ENCODE measurements at places on chromosomes 2 and 18.

DNA sequence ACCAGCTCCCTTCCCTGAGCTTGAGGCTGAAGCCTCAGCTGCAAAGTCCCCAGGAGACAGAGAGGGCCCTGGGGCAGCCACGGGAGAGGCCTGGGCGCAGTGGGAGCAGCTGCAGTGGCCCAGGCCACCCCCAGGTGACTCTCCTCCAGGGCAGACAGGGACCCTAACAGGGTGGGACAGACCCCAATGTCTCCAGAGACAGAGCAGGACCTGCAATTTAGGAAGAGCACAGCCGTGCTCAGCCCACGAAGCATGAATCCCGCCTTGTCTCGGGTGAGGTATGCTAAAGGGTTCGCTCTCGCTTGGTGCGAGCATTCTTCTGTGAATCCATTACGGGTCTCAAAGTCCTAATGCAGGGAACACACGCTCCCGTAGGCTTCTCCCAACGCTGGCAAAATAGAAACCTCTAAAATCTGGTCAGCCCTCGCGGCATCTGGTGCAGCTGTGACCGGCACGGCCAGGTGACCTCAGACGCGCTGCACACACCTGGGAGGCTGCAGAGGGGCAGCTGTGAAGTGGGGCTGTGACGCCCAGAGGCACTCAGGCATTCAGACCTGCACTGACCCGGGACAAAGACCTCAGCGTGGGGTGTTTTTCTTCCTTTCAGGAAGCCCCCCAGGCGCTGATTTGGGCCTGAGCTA, 12.6 kb downstream of the MBP start:
- no peak for DNase-seq

DNA sequence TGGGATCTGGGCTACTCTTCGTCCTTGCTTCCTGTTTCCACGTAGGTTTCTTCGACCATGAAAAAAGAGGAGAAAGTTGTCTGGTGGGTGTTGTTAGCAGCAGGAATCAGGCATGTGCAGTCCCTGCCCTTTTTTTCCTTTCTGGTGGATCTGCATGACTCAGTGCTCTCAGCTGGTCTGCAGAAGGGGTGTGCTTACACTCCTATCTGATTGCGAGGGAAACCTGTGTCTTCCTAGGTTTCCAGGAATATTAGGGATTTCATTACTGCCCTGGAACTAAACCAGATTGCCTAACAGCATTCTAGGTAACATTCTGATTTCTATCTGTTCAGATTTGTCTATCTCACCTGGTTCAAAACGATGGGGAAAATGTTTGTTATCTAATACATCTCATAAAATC, 174.3 kb downstream of the CCDC102B start:
- no peak for DNase-seq

DNA sequence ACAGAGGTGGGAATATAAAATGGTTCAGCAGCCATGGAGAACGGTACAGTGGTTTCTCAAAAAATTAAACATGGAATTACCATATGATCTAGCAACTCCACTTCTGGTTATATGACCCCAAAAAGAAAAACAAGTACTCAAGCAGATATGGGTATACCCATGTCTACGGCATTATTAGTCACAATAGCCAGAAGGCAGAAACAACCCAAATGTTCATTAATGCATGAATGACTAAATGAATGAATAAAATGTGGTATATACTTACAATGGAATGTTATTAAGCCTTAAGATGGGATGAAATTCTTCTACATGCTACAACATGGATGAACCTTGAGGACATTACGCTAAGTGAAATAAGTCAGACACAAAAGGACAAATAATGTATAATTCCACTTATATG, 266.8 kb upstream of the FBXO11 start:
- no peak for DNase-seq

DNA sequence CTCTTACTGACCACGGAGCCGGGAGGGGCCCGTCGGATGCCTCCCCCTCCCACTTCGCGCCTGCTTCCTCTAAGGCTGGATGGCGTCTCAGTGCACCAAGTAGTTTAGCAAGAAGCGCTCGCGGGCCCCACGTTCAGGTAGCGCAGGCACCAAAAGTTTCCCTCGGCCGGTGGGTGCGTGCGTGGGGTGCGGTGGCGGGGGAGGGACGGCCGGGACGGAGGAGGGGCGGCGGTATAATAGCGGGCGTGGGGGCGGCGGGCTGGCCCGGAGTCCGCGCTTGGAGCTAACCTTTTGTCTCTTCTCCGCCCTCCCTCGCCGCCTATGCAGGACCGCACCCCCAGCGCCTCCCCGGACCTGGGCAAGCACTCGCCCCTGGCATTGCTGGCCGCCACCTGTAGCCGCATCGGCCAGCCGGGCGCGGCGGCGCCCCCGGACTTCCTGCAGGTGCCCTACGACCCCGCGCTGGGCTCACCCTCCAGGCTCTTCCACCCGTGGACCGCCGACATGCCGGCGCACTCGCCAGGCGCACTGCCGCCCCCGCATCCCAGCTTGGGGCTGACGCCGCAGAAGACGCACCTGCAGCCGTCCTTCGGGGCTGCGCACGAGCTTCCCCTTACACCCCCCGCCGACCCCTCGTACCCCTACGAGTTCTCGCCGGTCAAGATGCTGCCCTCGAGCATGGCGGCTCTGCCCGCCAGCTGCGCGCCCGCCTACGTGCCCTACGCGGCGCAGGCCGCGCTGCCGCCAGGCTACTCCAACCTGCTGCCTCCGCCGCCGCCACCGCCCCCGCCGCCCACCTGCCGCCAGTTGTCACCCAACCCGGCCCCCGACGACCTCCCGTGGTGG, 1.0 kb downstream of the SP5 start:
- no peak for DNase-seq

DNA sequence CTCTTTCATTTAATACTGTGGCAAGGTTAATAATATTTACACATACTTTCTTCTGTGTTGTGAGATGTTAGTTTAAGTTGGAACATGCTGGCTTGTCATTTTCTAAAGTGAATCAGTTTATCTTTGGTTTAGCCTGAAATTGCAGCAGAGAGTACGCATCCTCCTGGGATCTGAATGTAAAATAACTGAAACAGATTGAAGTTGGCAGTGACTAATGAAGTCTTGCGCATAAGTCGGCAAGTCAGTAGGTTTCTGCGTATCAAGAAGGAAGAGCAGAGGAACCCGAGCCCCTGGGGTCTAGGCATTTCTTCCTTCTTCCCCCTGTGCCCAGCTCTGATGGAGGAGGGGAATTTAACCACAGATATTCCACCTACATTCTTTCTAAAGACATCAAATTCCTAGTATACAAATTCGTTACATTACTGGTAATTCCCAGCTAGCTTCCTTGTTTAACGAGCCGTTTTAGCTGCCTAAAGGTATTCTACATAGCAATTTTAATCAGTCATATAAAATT, 392.1 kb upstream of the RAB12 start:
- DNase-seq: no peak

DNA sequence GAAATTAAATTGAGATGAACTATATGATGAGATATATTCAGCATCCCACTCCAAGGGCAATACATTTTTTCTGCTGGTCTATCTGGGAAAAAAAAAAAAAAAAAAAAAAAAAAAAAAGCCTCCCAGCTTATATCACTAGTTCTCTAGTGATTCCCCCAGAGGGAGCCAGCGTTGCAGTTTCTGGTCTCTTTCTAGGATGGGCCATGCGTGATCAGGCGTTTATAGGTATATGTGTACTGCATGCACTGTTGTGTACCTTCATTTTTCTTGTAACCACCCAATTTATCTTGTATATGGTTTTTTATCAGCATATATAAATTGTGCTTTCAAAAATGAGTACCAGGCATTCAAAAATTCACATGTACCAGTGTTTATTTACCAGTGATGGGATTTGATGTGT, 35.1 kb downstream of the DCDC2C start:
- DNase-seq: no peak

- DNase-seq: no peak
Observed at GRCh38 chr18:25164848-25165811, 186.8 kb downstream of the ZNF521 start.

DNA sequence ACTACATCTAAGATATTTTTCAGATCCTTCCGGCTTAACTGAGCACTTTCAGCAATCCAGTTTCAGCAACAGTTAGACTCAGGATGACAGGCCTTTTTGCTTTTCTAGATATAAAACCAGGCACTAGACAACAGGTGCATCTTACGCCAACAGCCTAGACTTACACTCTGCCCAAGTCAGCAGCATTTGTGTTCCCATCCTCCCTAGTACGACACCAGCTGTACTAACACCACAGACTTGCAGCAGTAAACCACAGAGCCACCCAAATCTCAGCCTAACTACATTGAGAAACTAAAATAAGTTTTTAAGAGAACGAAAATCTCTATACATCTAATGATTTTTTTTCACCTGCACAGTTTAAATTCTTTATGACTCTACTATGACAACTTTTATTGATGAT, 89.9 kb upstream of the DNMT3A start:
- no peak for DNase-seq

GRCh38 chr2:289362-290089, 1.6 kb upstream of the ALKAL2 start:
- DNase-seq: no peak

GRCh38 chr2:178114462-178114861, 2.2 kb downstream of the RBM45 start:
- DNase-seq: no peak

DNA sequence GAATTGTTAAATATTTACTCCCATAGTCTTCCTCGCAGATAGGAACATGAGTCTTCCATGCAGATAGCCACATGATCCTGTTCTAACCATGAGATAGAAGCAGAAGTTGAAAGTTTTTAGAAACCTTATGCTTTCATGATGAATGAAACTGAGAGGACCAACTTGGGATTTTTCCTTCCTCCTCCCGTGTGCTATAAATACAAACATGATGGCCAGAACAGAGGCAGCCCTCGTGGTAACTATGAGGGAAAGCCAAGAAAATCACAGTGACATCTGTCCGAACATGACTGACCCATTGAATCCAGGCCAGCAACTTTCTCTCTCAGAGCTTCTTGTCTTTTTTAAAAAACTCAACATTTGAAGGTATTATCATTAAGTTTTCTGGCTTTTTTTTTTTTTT, 78.5 kb downstream of the ACAA2 start:
- DNase-seq: no peak

DNA sequence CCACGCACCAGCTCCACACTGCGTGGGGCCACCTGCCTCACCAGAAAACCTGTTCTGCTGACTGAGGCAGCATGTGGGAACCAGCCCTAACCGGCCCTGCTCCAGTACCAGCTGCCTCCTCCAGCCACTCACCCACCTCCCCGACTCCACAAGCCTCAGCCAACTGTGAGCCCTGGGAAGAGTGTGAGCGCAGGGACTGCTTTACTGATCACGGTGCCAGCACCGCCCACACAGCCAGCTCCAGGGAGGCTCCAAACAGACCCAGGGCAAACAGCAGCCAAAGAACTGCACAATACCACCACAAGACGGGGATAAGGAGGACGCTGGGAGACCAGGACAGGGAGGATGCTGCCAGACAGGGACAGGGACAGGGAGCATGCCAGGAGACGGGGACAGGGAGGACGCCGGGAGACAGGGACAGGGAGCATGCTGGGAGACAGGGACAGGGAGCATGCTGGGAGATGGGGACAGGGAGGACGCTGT, 28.4 kb downstream of the EIPR1 start:
- no peak for DNase-seq

GRCh38 chr2:233436691-233437438, 82.6 kb downstream of the DGKD start:
- DNase-seq: no peak

DNA sequence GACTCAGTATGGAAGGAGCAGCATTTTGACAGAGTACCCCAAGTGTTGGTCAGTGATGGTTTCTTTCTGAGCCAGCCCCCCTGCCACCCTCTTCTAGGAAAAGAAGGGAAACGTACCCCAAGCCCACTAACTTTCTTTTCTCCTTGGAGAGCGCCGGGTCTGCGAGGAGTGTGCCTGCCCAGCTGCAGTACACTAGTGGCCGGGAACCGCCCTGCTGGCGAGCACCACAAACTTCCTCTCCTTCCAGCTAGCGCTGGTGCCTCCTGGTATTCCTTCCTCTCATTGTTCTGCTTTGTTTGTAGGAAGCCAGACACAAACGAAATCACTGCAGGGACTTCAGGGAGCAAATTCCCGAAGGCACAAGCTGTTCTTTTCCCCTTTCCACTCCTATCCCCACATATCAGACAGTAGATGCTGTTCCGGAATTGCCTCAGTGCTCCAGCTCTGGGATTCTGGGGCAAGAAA, 1.8 kb downstream of the CCDC85A start:
- no peak for DNase-seq

- no peak for DNase-seq
Observed at GRCh38 chr2:200614249-200614648, 28.4 kb downstream of the AOX1 start.

DNA sequence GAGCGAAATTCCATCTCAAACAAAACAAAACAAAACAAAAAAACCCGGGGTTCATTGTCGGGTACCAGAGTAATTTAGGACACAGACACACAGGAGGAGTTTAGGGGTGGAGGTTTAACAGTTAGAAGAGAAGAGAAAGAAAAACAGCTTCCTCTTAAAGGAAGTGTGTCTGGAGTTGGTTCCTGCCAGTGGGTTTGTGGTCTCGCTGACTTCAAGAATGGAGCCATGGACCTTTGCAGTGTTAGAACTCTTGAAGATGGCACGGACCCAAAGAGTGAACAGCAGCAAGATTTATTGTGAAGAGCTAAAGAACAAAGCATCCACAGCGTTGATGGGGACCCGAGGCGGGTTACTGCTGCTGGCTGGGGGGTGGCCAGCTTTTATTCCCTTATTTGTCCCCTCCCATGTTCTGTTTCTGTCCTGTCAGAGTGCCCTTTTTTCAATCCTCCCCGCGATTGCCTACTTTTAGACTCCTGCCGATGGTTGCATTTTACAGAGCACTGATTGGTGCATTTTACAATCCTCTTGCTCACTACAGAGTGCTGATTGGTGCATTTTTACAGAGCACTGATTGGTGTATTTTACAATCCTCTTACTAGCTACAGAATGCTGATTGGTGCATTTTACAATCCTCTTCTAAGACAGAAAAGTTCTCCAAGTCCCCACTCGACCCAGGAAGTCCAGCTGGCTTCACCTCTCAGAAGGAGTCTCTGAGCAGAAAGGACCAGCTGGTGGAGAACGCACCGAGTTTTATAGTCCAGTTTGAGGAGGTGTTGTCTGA, 28.7 kb upstream of the ATP8B1 start:
- no peak for DNase-seq

DNA sequence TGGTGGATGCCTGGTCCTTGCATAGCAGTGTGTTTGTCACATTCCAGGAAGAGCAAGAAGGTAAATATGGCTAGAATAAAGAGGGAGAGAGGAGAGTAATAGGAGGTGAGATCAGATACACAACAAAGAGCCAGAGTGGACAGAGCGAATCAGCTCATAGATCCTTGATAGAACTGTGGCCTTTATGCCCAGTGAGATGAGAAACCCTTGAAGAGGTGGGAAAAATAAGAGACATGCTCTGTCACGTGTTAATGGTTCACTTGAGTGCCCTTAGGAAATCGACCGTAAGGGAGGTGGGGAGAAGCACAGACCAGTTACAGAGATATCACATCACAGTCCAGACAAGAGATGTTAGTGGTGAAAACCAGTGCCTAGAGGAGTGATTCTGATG, 84.7 kb upstream of the RAB27B start:
- no peak for DNase-seq

GRCh38 chr2:120382541-120383144, 36.7 kb downstream of the INHBB start:
- DNase-seq: no peak
